ENCODE measurements at places on chromosomes 2 and 18. TPM values are rescaled to one million over a fixed set of nuclear protein-coding genes. Genes with fewer than 3 reads are reported as not detected.

DNA sequence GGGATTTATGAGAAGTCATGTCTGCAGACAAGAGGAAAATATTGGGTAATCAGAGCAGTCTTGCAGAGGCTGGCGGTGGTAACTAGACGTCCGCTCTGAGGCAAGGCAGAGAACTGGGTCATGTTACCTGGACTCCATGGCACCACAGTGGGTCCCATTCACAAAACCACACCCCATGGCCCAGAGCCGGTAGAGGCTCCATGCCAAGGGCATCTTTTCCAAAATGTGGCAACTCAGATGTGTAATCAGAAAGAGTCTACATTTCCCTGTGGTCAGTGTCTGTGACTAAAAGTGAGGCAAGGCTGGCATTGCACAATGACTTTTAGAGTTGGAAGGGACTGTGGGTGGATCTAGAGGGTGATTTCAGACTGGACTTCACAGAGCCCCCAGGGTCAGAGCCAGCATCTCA is 113.1 kb downstream of the MREG start:
- no peak for DNase-seq
- no peaks in the 10 kb centered on the region for H3K27me3 ChIP-seq
- no peak overlapping the region for H3K4me3 ChIP-seq
- no peaks in the 10 kb centered on the region for H3K36me3 ChIP-seq
- no peak overlapping the region for H3K27ac ChIP-seq

GRCh38 chr2:205686783-205687640 is 4.7 kb downstream of the NRP2 start:
- H3K4me3 ChIP-seq: no peak overlapping the region
- H3K27me3 ChIP-seq: peaks cover 8% of the 10 kb centered on the region
- H3K4me1 ChIP-seq: peaks cover 4% of the 10 kb centered on the region
- DNase-seq: no peak
- H3K36me3 ChIP-seq: no peaks in the 10 kb centered on the region

DNA sequence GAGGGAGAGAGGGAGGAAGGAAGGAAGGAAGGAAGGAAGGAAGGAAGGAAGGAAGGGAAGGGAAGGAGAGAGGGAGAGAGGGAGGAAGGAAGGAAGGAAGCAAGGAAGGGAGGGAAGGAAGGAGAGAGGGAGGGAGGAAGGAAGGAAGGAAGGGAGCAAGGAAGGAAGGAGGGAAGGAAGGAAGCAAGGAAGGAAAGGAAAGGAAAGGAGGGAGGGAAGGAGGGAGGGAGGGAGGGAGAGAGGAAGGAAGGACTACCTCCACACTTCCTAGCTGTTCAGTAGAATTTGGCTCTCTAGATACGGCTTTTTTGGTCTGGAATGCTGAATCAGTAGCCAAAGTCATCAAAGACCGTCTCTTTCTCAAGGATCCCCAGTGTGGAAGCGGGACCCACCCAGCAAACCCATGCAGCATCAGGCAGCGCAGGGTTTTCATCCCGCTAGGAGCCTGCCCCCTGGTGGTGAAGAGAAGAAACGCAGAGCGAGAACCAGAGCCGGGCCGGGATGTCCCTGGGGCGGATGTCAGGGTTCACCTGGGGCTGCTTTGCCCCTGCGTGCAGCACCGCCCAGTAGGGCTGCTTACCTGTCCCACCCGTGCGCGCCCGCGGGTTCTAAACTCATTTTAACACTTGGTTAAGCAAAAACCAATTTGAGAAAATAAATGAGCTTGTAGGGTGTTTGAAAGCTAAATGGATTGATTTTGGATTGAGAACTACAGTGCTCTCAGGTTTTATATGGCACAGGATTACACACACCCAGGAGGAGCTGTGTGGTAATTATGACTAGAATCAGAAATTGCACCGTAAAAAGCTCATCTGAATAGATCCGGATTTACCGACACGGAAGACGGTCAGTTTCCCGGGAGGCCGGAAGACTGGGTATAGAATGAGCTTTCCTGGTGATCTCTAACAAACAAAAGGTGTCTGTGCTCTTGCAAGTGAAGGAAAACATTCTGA is 48.1 kb upstream of the ARL4C start:
- no peaks in the 10 kb centered on the region for H3K27me3 ChIP-seq
- peak; percentile 38 for DNase-seq
- peaks cover 3% of the 10 kb centered on the region for H3K4me1 ChIP-seq
- no peaks in the 10 kb centered on the region for H3K36me3 ChIP-seq
- no peak overlapping the region for H3K27ac ChIP-seq

The ZNF2 gene
- 3.4 TPM for total RNA-seq

DNA sequence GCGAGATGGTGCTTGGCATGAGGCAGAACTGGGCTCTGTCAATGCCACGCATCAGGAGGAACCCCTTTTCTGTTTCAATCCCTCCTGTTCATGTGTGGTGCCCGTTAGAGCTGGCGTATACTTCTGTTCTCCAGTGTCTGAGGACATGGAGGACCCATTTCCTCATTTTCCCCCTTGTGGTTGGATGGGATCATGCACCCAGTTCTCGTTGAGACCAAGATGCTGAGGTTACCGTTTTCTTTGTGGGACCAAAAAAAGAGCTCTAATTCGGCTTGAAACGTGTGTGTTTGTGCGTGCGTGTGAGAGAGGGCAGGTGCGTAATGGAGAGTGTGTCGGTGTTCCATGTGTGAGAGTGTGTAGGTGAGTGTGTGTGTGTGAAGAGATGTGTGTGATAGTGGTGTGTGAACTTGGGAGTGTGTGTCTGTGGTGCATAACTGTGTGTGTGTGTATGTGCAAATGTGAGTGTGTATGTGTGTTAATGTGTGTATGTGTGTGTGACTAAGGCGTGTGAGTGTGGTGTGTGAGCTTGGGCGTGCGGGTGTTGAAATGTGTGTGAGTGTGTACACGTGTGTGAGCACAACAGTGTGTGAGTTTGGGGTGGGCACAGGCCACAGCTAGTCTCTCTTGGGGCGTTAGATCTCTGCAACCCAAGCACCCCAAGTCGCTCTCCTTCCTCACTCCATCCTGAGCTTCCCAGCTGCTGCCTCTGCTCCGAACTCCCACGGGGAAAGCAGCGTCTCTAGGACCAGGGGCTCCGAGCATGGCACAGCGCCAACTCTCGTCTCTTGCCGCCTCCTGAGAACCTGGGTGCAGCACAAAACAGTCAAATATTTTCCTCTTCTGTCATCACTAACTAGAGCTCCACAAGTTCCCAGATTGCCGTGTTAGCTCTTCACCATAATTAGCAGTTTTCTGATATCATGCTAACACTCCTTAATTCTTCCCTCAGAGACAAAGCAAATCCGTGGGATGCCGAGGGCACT is 75.8 kb downstream of the LONRF2 start:
- peak; percentile 13 for DNase-seq
- no peaks in the 10 kb centered on the region for H3K36me3 ChIP-seq
- no peaks in the 10 kb centered on the region for H3K4me1 ChIP-seq
- H3K27me3 ChIP-seq: peaks cover 2% of the 10 kb centered on the region

- DNase-seq: no peak
- no peaks in the 10 kb centered on the region for H3K36me3 ChIP-seq
- no peak overlapping the region for H3K27ac ChIP-seq
Measured at GRCh38 chr2:28045676-28046351, 155.3 kb downstream of the BABAM2 start.

The SLC38A11 gene
- not detected for total RNA-seq

DNA sequence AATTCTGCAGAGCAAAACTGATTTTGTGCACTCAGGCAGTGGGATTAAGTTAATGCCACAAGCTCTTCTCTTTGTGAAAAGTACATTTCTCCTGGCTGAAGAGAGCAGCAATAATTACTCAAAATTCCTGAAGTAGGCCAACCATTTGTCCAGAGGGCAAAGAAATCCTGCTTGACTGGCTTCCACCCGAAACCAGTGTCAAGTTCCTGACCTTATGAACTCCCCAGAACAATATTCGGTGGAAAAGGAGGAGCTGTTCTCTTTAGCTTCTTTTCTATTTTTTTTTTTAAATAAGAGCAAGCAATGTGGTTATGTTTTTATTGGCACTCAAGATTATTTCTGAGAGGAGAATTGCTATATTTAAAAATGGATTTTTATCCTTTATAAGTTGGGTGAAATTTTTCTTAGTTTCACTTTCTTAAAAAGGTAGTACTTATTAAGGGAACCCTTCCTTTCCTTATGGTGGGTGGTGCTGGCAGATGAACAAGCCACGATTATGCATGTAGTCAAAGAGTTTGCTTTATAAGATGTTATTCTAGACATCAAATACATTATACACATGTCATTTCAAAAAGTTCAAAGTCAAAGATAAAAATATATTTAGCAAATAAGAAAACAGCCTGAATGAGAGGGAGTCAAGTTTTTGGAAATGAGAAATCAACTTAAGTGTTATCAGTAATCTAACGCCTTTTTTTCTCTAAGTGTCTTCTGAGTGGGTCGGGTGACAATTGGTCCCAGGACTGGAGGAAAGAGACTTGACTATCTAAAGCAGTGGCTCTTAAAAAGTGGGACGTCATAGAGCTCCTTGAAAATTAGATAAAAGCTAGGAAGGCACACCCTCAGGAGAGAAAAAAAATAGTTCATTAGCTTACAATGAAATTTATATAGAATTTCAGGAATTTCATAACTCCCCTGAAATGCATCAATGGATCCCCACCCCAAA is 194.5 kb downstream of the IKZF2 start:
- no peaks in the 10 kb centered on the region for H3K36me3 ChIP-seq
- no peaks in the 10 kb centered on the region for H3K4me1 ChIP-seq
- no peak overlapping the region for H3K4me3 ChIP-seq
- DNase-seq: no peak
- no peak overlapping the region for H3K27ac ChIP-seq
